Peyer's patch (tissue), 4 donors: ENCODE measurements at places on chromosomes 7 and 10.

DNA sequence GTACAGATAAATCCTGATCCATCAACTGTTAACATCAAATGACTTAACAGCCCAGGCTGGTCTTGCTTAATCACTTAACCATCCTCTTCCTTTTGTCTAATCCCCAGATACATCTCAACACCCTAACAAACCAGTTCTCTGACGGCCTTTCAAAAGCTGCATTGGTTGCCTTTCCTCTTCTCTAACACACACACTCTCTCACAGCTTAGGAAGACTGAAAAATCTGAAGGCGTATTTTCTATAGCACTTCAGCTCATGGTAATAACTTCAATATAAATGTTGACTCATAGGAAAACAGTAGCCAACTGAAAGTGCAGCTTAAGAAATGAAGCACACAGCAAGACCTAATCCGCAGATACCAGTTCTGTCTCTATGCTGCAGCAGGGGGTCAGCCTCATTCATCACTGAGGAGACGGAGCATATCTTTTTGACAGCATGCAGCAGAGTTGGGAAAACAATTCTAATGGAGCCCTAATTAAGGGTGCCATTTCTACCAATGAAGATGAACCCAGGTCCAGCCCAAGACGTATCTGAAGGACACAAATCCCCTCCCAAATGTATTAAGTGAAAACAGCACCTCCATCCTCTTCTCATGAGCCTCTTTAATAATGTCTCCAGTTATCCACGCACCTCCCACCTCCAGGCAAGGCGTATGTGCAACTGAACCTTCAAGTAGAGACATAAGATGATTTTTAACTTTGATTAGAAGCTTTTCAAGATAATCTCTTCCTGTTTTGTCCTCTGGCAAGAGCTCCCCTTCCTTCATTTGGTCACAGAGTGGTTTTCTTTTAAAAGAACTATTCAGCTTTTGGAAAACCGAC, 211.7 kb upstream of the NFE2L3 start:
- DNase-seq = no peak
- no peaks in the 10 kb centered on the region for H3K36me3 ChIP-seq
- no peaks in the 10 kb centered on the region for H3K27me3 ChIP-seq
- H3K4me3 ChIP-seq = no peak overlapping the region
- no peak overlapping the region for H3K27ac ChIP-seq

DNA sequence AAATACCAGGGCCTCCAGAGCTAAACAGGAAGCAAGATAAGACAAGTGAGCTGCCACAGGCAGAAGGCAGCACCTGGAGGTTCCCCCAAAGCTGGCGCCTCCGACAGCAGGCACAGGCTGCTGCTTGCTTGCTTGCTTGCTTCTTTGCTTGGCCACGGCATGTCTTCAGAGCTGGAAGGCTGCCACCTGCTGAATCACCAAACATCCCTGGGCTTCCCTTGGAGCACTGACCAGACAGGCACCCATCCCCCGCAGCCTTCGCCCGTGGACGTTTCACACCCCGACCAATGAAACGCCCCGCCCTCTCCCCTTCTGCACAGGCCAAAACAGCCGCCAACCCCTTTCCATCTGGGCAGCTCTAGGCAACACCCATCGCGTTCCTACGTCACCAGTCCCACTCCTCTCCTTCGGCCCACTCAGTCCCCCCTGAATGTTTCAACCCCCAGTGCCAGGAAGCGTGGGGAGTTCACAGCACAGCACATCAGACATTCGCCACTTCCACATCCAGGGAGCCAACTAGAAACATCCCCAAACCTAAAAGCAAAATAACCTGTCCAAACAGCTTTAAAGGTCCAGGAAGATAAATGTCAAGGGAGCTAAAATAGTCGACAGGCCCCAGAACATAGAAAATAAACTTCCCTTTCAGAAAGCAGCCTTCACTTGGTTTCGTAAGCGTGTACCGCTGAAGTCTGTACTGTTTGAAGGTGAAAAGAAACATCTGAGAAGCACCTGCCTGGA, 1.6 kb downstream of the SGMS1 start:
- peak overlapping the region; percentile 93 for H3K4me3 ChIP-seq
- H3K36me3 ChIP-seq = no peaks in the 10 kb centered on the region
- no peaks in the 10 kb centered on the region for H3K27me3 ChIP-seq
- peak; percentile 92 for DNase-seq
- H3K4me1 ChIP-seq = no peaks in the 10 kb centered on the region
- peak overlapping the region; percentile 98 for H3K27ac ChIP-seq

DNA sequence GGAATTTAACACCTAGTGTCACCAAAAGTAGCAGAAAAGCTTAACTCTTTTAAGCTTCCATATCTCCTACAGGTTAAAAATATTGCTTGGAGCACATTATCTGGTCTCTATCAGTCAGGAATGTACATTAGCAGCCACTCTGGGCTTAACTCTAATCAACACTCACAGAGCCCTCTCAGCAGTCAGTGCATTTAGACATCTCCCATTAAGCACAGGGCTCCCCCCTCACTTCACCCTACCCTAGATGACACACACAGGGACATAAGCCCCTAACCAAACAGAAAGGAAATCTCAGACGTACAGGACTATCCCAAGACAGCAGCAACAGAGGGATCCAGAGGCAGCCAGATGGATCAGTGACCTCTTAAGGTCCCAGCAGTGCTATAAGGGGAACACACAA, 26.4 kb downstream of the FBXW4 start:
- no peaks in the 10 kb centered on the region for H3K4me1 ChIP-seq
- H3K36me3 ChIP-seq = no peaks in the 10 kb centered on the region
- H3K4me3 ChIP-seq = no peak overlapping the region
- DNase-seq = no peak
- no peak overlapping the region for H3K27ac ChIP-seq
- H3K27me3 ChIP-seq = no peaks in the 10 kb centered on the region

DNA sequence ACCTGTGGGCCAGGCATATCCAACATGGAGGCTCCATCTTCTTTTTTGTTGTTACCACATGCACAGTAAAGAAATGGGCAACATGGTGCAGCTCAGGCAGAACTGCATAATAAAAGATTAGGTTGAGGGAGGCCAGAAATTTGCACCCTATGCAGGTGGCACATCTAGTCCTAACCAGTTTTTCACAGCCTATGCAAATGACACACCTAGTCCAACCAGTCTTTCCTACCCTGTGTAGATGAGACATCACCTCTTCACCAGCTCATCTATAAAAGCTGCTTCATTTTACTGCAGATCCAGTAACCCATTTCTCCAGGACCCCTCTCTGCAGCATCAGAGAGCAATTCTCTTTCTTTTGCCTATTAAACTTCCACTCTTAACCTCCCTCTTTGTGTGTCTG, 411.0 kb upstream of the PCDH15 start:
- H3K4me3 ChIP-seq = no peak overlapping the region
- no peaks in the 10 kb centered on the region for H3K27me3 ChIP-seq
- H3K36me3 ChIP-seq = no peaks in the 10 kb centered on the region
- no peak for DNase-seq

GRCh38 chr7:31690935-31691334, 3.9 kb downstream of the PPP1R17 start:
- H3K4me3 ChIP-seq = no peak overlapping the region
- no peaks in the 10 kb centered on the region for H3K36me3 ChIP-seq
- DNase-seq = no peak
- H3K27ac ChIP-seq = no peak overlapping the region
- H3K27me3 ChIP-seq = no peaks in the 10 kb centered on the region

- no peak overlapping the region for H3K4me3 ChIP-seq
- peak; percentile 75 for DNase-seq
- H3K27ac ChIP-seq = peak overlapping the region; percentile 67
- H3K36me3 ChIP-seq = no peaks in the 10 kb centered on the region
These were observed 123.4 kb downstream of the NEURL1 start for GRCh38 chr10:103616705-103617601.
